ACHN (cell line): ENCODE measurements at places on chromosomes 12 and 14.

DNA sequence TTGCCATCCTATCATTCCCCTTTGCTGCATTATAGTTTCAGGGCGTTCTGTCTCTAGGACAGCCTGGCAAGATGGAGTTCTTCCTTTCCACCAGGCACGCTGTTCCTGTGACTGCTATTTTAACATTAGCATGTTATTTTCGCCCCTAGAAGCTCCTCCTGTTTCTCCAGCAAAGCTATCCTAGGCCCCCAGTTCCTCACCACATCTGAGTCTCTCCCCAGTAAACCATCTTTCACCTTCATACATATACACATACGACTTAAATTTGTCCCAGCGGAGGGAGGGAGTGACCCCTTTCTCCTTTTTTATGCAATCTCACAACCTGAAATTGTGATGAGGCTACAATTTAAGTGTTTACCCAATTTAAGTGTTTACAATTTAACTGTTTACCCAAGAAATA lies 66.7 kb upstream of the FRMD6 start:
- DNase-seq: no peak

GRCh38 chr12:94242901-94243300 lies 94.5 kb downstream of the PLXNC1 start:
- DNase-seq: no peak

DNA sequence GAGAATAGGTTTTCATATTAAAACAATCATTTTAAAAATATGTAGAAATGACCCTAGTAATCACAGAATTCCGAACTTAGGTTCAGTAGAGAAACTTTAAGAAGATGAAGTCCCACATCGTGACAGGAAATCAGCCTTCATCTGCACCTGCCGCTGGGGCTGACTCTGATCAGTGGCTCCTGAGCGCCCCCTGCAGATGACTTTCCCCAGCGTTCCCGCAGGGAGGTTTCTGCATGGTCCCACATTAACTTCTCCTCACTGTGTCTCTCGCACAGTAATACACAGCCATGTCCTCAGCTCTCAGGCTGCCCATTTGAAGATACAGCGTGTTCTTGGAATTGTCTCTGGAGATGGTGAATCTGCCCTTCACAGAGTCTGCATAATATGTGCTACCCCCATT lies 1131.1 kb downstream of the TMEM121 start:
- DNase-seq: no peak

GRCh38 chr14:91119556-91120311 lies 5.9 kb downstream of the DGLUCY start:
- DNase-seq: peak; percentile 54

DNA sequence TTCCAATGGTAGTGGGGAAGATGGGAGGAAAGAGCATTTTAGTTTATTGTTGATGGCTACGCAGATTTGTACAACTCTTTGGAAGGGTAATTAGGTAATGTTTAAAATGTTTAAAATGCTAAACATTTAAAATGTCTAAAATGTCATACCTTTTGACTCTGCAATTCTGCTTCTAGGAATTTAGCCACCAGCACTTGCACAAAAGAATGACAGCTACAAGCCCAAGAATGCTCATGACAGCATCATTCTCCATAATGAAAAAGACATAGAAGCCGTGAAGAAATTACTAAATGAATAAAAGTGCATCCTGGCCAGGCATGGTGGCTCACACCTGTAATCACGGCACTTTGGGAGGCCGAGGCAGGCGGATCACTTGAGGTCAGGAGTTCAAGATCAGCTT lies 19.9 kb upstream of the DYNC1H1 start:
- DNase-seq: no peak

GRCh38 chr12:95342008-95342407 lies 124.4 kb downstream of the VEZT start:
- no peak for DNase-seq

GRCh38 chr12:54936736-54937135 lies 47.8 kb downstream of the TESPA1 start:
- DNase-seq: no peak

DNA sequence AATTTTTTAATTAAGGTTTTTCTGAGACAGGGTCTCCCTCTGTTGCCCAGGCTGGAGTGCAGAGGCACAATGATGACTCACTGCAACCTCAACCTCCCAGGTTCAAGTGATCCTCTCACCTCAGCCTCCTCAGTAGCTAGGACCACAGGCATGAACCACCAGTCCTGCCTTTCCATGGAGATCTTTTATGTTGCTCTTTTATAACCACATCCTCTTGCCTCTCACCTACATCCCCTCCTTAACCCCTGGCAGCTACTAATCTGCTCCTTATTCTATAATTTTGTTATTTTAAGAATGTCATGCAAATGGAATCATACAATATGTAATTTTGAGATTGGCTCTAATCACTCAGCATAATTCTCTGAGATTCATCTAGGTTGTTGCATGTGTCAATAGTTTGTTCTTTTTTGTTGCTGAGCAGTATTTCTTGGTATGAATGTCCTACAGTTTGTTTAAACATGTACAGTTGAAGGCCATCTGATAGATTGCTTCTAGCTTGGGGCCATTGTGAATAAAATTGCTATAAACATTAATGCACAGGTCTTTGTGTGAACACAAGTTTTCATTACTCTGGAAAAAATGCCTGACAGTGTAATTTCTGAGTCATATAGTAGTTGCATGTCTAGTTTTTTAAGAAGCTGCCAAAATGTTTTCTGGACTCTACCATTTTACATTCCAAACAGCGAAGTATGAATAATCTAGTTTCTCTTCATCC lies 249.2 kb upstream of the AMIGO2 start:
- no peak for DNase-seq

- DNase-seq: no peak
Measured at GRCh38 chr12:49808686-49809380, 19.4 kb downstream of the NCKAP5L start.

DNA sequence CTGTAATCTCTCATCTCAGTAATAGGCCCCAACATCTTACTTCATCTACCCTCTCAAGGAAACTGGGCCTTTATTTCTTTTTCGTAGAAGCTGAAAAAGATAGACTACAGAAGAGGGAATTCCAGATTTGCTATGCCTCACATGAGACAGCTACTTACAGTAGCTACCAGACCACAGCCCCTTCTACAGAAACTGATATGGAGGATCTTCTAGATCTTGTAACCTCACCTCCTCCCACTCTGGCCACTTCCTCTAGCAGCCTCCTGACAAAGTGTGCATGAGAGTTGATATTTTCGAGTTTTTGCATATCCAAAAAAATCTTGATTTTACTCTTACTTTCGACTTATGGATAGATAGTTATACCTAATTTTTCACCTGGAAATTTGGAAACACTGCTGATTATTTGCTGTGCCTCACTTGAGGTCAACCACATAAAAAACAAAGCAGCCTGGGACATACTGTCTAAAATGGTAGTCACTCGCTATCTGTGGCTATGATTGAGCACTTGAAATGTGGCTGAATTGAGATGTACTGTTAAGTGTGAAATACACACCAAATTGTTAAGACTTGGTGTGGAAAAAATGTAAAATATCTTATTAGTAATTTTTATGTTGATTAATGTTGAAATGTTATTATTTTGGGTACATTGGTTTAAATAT lies 86.3 kb upstream of the NID2 start:
- no peak for DNase-seq

- no peak for DNase-seq
Measured at GRCh38 chr12:107486140-107486892, 199.3 kb upstream of the PWP1 start.

DNA sequence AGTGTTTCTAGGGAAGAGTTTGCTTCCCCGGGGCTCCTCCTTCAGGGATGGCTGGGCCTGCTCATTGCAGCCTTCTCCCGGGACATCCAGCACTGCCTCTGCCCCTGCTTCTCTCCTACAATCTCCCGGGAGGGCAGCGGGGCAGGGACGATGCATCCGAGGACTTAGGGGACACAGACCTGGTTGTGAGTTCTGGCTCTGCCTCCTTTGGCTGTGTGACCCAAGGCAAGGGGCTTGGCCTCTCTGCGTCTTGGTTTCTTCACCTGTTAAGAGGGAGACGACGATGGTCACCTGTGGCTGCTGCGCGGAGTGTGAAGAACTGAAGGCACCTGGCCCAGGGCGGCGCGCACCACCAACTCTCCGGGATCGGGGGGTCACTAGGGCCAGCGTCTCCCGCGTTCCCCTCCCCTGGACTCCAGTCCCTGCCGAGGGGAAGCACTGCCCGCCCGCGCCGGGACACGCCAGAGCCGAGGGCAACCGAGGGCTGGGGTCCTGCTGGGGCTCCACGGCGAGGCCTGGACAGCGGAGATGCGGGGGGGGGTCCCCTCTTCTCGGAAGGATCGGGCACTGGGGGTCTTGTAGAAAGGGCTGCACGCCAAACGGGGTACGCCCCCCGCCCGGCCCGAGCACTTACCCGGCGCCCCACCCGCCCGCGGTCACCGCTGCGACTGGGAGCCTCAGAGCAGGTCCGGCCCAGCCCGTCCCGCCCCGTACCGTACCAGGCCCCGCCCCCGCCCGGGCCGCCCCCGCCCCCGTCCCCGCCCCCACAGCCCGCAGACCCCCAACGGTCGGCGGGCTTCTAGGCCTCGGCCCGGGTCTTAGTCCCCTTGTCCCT lies at the start of gene HVCN1:
Gene HVCN1 (minus strand): TSS at position 670 of the 835 bp plus-strand sequence. CDS start 5,870 bp downstream, outside the sequence.
- DNase-seq: no peak

DNA sequence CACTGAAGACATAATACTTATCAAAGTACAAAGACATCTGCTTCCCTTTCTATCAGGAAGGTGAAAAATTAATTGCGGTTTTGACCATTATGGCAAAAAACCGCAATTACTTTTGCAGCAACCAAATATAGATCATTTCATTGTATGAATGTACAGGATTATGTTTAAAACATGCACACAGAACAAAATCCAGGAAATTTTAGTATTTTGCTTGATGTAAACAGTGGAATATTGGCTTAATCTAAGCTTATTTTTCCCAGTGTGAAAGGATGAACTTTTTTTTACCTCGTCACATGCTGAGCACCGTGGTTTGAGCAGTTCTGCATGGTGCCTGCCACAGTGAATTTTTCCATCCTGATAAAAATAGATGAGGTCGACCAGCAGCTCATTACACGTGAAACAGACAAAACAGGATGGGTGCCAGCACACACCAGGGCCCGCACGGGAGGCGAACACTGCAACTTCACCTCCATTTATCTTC lies 121.2 kb downstream of the PRICKLE1 start:
- no peak for DNase-seq

GRCh38 chr12:89965993-89966392 lies 257.4 kb upstream of the ATP2B1 start:
- DNase-seq: no peak

DNA sequence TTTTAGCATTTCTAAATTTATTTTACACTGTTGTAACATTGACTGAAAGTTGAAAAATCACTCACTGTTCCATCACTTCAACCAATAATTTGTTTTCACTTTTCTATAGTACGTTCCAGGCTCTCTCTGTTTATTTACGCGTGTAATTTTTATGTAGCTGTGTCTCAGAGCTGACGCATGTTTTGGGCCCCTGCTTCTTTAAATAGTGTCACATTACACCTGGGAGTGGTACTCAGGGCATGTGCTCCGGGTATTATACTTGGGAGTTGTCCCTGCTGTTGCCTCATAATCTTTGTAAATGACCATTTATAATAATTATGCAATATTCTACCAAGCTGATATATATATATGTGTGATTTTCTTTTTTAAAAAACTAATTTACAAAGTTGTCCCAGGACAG lies 132.8 kb upstream of the CPM start:
- DNase-seq: no peak

- DNase-seq: peak; percentile 62
Measured at GRCh38 chr12:57837864-57838562, 8.5 kb downstream of the CTDSP2 start.

DNA sequence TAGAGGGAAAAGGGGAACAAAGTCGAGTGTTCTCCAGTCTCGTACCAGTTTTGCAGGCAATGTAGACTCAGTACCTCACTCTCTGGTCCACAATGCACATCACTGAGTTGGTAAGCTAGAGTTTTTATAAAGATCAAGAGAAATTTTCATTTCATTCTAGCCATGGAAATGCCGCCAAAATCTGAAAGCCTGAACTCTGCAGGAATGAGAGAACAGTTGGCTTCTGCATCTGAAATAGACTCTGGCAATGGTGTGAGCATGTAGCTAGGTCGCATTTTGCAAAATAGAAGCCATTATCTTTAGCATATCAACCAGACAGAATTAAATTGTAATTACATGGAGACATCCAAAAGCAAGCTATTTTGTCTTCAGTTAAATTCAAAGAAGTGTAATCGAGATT lies 381.0 kb downstream of the NOVA1 start:
- DNase-seq: no peak

DNA sequence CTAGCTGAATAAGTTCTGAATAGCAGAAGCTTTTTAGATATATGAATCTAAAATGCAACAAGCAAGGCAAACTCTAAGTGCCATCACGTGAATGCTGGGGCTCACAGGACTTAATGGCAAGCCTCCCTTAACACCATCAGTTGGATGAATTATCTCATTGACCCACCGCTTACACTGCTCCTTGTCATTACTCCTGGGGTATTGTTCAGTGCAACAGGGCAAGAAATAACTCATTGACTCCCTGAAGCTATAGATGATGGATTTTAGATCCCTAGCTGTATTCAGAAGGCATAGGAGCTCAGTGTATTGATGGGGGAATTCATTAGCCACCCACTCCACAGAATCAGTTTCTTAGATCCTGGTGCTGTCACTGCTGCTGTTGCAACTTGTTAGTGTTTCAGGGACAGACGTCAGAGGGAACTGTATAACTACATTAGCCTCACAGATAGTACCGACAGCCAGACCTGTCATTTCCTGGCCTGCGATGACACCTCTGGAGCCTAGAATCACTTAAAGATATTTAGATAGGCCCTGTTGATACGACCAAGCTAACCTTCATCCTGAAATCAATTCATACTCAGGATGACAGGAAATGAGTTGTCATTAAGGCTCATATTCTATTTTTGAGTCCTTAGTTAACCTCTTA lies 735.3 kb downstream of the DIO2 start:
- DNase-seq: no peak

GRCh38 chr12:17062267-17063036 lies 456.5 kb upstream of the LMO3 start:
- DNase-seq: peak; percentile 68

DNA sequence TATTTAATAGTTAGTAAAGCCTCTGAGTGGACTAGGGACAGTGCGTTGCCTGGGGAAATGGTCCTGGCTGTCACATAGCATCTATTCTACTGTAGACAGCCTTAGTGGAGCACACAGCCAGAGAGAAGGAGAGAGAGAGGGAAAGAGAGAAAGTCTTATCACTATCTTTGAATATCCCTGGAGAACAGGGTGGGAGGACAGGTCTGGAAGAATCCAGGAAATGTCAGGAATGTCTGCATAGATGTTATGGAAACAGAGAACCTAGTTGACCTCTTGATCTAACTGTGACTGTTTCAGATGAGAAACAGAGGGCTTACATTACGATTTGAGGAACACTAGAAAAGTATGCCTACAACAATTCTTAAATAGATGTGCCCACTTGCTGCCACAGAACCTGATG lies 92.8 kb downstream of the SLC15A5 start:
- DNase-seq: no peak
